ENCODE measurements at places on chromosomes 4 and X.
A peak's percentile ranks its signal among the peaks of the same experiment; 100 is the strongest.

DNA sequence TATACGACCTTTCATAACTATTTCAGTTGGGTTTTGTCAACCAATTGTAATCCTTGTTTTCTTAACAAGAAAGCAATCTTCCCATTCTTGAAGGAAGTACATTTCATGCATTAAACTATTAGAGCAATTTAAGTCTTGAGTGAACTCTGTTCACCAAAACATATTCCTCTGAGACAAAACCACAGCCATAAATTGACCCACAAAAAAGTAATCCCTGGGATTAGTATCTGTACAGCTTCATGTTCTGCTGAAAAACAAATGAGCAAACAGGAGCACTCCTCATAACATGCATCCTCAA lies 207.0 kb upstream of the PDE5A start:
- no peak for DNase-seq

- peak; percentile 31 for DNase-seq
Observed at GRCh38 chrX:130091980-130092522, 18.2 kb downstream of the ELF4 start.

- DNase-seq: no peak
Observed at GRCh38 chr4:183763990-183764754, 105.1 kb downstream of the TRAPPC11 start.

DNA sequence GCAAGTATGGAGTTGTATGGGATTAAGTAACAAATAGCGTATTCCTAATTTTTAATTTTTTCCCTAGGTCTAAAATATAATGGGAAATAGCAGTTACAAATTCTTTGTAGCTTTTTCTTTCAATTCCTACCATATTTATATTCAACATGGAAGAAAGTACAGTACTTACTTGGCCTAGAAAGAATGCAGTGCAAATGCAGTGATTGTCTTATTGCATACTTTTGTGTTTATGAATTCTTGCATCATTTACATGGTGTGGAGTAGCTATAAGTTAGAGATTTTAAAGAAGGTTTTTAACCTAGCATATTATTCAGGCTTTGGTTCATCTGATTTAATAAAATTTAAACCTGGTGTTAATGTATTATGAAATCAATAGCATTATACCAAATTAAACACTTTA lies 263.3 kb downstream of the BMPR1B start:
- no peak for DNase-seq

GRCh38 chr4:32748498-32748897 lies 2028.3 kb downstream of the PCDH7 start:
- DNase-seq: peak; percentile 13

- no peak for DNase-seq
Observed at GRCh38 chrX:68835104-68835442, 6.3 kb downstream of the EFNB1 start.

GRCh38 chrX:19361701-19362100 lies 18.0 kb downstream of the PDHA1 start:
- DNase-seq: no peak

Measured in HuH-7.5 (cell line).